H1 (cell line): ENCODE measurements at places on chromosomes 13 and 19. TPM values are rescaled to one million over a fixed set of nuclear protein-coding genes. Genes with fewer than 3 reads are reported as not detected.

Gene CCL25
- total RNA-seq = not detected in 2 replicates

Gene KLK4
- 1.3 TPM in 1 of 2 replicates, not detected in the other for total RNA-seq

Gene PTPRH
- total RNA-seq = 0.21 and 0.30 TPM in 2 replicates

Gene JOSD2
- total RNA-seq = 1.9 and 3.6 TPM in 2 replicates

DNA sequence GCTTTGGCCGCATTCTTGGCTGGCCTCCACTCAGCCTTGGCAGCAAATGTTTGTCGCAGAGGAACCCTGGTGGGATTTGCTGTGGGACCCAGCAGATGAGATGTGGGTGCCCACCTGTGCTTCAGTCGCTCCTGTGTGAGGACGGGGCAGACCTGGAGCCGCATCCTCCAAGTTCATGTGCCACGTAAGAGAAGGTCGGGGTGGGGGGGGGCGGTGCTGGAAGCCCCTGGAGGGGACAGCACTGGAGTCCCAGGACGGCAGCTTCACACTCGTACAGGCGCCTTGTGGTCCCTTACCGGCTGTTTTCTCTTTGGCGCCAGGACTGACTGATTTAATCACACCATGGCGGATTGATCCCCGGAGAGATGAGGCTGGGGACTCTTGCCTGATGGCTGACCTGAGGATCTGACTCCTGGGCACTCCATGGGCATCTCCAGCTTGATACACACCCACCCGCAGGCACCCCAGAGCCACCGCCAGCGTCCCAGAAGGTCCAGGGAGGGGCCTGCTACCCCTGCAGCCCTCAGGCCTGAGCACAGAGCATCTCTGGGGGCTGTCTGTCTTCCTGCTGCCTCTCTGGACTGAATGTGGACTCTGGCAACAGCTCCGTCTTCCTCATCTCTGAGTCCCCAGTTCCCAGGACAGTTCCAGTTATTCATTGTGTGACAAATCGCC is 10.0 kb upstream of the GRTP1 start:
- no peak for DNase-seq
- no peak overlapping the region for H3K4me3 ChIP-seq
- peaks cover 6% of the 10 kb centered on the region for H3K4me1 ChIP-seq
- no peaks in the 10 kb centered on the region for H3K27me3 ChIP-seq

- DNase-seq = no peak
- H3K27me3 ChIP-seq = no peaks in the 10 kb centered on the region
- no peak overlapping the region for H3K27ac ChIP-seq
- H3K36me3 ChIP-seq = peaks cover 6% of the 10 kb centered on the region
Observed at GRCh38 chr19:57362419-57362818, 932 bp upstream of the TRAPPC2B start.

DNA sequence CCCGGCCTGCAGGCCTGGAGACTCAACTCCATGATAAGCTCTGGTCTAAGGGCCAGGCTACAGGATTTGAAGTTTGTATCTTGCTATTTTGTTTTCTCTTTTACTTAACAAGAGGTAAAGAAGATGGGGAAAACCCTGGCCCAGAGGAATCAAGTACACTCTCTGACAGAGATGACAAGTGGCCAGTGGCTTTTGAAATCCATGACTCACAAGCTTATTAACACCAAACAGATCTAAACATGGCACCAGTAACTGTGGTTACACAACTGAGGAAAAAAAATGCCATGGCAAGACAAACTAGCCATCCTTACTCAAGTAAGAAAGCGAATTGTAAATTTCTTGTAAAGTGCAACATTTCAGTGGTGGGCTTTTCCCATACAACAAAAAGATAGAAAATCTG is 72.6 kb upstream of the SERTM1 start:
- H3K36me3 ChIP-seq = no peaks in the 10 kb centered on the region
- no peaks in the 10 kb centered on the region for H3K4me1 ChIP-seq
- no peaks in the 10 kb centered on the region for H3K27me3 ChIP-seq
- H3K27ac ChIP-seq = no peak overlapping the region
